ENCODE measurements at places on chromosomes 11 and 22.

GRCh38 chr11:121513807-121514206, 61.0 kb upstream of the SORL1-AS1 start:
- no peak for DNase-seq

GRCh38 chr22:19232623-19233022, 54.1 kb upstream of the SLC25A1 start:
- no peak for DNase-seq

DNA sequence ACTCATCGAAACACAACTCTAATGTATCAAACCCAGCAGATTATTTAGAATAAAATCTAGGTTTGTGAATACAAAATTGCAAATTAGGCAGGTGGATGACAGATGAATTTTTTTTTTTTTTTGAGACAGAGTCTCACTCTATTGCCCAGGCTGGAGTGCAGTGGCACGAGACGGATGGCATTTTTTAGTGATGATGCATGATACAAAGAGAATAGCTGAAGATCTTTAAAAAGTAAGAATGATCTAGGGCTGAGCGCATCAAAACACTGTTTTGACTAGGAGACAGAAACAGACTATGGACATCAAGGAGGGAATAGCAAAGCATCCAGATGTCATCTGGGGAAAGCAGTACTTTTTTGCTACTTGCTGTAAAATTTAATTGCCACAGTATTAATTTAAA, 63.8 kb downstream of the IMMP1L start:
- no peak for DNase-seq

- DNase-seq: no peak
Measured at GRCh38 chr11:6992457-6993417, 27.4 kb downstream of the ZNF214 start.

DNA sequence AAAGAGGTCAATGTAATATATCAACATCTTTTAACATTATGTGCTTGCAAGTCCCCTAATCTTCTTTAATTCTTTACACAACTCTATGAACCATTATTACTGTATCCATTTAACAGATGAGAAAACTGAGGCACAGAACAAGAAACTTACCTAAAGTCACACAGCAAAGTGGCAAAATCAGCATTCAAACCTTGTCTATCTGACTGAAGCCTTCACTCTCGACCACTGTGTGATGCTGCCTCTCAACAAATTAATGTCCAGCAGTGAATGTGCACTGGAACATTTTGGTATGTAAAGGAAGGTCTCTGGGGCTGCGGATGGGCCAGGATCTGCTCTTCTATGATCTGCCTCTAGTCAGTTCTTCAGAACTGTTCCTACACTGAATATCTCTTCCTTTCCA, 42.1 kb downstream of the PRCP start:
- no peak for DNase-seq

Data from amygdala (tissue), 56 donors.